Hematopoietic multipotent progenitor cell treated with erythropoietin and hydrocortisone succinate and interleukin-3 and kit ligand, for 8 days (in vitro differentiated cells): ENCODE measurements at places on chromosomes 12 and 14.

- no peak for DNase-seq
These were observed 52.5 kb upstream of the RBM19 start for GRCh38 chr12:114018669-114019068.

GRCh38 chr14:21256539-21257393 lies 12.5 kb downstream of the HNRNPC start:
- no peak for DNase-seq

GRCh38 chr14:38021861-38022260 lies 185.8 kb upstream of the SSTR1 start:
- DNase-seq, result no peak

- DNase-seq, result no peak
These were observed 61.2 kb upstream of the GRIP1 start for GRCh38 chr12:66739940-66740651.

DNA sequence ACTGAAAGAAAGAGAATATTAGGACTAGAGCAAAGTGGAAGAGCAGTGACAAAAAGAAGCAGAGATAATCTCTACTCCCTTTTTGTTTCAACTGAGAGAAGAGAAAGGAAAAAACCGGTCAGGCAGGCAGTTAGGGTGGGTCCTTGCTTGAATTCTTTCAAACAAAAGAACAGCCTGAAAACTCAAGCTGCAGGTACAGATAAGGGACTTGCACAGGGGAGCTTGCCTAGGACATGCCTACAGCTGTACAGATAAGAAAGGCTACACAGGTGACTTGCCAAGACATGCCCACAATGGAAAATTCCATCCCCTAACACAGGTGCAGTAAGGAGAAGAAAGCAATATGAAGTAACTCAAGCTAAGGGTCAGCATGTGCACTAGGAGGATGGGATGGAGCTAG lies 532.2 kb upstream of the MIS18BP1 start:
- DNase-seq, result peak; percentile 8

DNA sequence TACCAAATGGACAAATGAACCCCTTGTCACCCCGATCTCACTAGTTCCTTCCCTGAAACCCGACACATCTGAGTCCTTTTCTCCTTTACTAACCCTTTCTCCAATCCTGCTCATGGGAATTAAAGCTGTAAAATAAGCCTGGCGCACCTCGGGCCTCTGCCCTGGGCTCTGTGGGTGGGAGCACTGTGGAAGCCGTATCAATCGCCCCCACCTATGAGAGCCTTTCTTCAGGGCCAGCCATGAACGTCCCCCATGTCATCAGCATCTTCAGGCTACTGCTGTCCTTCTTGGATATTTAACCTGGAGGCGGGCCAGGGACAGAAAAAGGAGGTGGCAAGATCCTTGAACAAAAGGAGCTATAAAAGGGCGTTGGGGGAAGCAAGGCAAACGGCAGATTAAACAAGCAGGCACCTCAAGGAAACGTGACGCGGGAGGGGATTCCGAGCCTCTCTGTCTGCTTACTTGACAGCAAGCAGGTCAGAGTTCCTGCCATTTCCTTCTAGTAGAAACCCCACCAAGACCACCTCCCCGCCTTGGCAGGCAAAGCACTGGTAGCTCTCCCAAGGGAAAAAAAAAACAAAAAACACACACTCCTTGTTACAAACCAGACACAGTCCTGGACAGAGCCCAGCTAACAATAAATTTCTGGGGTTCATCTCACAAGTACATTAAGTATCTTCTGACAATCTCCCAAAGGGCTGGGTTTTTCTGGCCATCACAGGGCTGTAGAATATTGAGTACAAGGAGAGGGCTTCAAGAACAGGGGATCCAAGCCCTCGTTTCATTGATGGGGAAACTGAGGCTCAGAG lies 62.9 kb downstream of the DPF3 start:
- DNase-seq, result peak; percentile 4

DNA sequence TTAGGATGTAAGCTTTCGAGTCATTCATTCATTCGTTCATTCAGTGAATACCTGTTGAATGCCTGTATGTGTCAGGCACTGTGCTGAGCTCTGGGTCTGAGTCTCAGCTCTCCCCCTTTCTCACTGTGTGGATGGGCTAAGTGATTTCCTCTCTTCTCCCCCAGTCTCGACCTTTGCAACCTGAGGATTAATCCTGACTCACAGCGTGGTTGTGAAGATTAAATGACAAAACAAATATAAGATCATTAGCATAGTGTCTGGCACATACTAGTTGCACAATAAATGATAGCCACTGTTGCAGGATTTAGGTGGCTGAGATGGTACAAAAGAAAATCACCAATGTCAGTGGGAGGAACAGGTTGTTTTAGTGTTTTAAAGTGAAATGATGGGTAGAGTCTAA lies 136.7 kb downstream of the GPR135 start:
- no peak for DNase-seq
